ENCODE measurements at places on chromosomes 11 and 22.
A peak's percentile ranks its signal among the peaks of the same experiment; 100 is the strongest.

- DNase-seq = no peak
Observed at GRCh38 chr11:28343304-28344233, 235.4 kb downstream of the METTL15 start.

DNA sequence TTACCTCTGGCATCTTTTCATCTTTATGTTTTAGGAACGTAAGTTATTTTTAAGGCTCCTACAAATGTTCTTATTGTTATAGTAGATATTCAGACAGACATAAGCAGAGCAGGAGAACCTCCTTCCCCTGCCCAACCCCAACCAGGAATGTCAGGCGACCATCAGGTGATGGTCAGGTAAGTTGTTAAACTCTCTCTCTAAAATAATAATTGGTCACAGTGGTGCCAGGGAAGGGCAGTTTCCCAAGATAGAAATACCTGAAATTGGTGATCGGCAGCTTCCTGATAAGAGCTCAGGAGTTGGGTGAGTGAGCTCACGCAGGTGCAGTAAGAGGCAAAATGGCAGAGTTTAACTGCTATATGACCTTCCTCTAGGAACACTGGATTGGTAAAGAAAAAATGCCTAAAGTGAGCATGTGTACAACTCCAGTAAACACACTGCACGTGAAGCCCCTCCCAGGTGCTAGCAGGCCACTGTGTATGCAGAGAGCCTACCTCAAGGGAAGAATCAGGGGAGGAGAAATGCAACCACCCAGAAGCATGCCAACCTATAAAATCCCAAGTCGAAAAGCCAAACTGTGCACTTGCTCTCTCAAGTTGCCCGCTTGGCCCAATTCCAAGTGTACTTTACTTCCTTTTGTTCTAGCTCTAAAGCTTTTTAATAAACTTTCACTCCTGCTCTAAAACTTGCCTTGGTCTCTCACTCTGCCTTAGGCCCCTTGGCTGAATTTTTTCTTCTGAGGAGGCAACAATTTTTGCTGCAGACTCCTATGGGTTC, 273.9 kb downstream of the SBF2 start:
- DNase-seq = no peak

GRCh38 chr22:48489551-48490499, 1337.8 kb downstream of the BRD1 start:
- DNase-seq = no peak

- no peak for DNase-seq
Observed at GRCh38 chr22:19517919-19518611, 6.1 kb downstream of the CLDN5 start.

- peak; percentile 81 for DNase-seq
Observed at GRCh38 chr22:38272373-38273134, at the start of gene TMEM184B. TSS of gene TMEM184B (minus strand) at chr22:38273010. CDS start at chr22:38247961, 25,049 bp downstream.

DNA sequence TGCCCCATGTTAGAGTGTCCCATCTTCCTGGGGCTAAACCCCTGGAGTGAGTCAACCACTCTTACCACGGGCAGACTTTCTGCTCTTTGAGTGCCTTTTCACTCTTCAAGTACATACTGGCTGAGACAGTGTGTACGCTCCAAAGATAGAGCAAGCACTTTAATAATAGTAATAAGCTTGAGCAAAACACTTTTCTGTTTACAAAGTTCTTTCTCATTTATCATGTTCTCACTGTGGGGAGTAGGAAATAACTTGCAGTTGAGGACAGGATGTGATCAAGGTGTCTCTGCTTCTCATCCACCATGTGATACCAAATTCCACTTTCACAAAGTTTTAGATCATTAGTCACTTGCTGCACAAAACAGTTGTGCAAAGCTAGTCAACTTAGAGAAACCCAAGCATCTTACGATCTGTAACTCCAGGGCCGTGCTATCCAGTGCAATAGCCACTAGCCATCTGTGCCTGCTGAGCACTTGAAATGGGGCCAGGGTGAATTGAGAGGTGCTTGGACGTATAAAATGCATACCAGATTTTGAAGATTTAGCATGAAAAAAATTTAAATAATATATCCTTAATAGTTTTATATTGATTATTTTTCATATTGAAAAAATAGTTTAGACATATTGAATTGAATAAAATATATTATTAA, 135.3 kb downstream of the KIF18A start:
- DNase-seq = no peak

- peak; percentile 77 for DNase-seq
Observed at GRCh38 chr11:66421492-66422205, 814 bp downstream of the NPAS4 start.

DNA sequence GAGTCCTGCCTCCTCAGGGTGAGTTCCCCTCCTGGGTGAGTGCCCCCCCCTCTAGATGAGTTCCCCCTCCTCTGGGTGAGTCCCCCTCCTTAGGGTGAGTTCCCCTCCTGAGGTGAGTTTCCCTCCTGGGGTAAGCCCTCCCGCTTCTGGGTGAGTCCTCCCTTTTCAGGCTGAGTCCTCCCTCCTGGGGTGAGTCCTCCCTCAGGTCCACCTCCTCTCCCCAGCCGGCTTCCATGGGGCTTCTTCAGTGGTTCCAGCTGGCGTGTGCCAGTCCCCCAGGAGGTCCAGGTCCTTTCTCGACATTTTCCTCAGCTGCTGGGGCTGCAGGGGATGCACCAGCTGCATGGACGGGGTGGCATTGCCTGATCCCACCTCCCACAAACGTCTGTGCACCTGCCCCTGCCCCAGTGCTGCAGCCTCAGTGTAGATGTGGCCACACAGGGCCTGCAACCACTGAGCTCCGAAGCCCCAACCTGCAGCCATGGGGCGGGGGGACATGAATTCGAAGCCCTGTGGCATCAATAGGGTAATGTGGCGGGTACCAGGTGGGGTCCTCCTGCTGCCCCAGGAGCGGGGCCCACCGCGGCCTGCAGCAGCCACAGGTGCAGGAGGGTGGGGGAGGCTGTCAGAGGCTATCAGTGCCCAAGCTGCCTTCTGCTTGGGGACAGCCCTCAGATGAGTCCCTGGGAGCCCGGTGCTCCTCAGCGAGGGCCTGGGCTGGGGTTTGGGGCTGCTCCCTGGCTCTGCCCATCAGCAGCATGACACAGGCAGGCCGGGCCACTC, 101.3 kb upstream of the FGF3 start:
- no peak for DNase-seq

DNA sequence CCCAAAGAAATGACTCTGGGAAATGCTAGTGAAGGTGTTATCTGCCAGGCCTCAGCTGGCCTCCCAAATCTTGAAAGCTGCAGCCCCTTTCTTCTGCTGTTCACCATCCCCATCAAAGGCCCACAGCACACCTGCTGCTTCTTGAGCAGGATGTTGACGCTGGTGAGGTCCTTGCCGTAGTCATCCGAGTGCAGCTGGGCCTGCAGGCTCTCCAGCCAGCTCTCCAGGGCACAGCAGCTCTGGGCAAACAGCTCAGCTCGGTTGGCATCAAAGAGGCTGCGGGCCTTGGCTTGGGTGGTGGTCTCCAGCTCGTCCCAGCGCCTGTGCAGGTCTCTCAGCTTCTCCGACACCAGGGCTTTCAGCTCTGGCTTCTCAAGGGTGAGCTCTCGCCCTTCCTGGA, 18.5 kb upstream of the RBM4B start:
- no peak for DNase-seq

DNA sequence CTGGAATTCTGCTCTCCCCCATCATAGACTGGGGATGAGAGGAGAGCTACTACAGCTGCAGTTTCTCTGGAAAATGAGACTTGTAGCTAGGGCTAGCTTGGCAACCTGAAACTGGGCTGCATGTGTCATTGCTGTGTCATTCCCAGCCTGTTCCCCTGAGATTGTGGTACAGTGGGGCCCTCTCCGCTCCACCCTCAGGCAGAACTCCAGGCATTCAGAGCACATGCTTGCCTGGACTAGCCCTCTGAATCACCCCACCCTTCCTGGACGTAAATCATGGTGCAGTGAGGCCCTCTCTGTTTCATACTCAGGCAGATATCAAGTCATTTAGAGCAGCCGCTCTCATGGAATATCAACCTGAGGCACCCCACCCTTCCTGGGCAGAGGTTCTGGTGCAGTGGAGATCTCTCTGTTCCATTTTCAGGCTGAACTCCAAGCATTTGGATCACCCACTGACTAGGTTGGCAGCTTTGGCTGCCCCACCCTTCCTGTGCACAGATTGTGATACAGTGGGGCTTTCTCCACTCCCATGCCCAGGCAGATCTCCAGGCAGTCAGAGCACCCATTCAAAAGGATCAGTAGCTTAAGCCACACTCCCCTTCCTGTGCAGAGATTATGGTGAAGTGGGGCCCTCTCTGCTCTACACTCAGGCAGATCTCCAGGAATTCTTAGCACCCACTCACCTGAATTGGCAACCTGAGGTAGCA, 274.4 kb downstream of the C11orf87 start:
- no peak for DNase-seq

GRCh38 chr11:4464216-4465159, 15.4 kb downstream of the OR52K2 start:
- DNase-seq = no peak

DNA sequence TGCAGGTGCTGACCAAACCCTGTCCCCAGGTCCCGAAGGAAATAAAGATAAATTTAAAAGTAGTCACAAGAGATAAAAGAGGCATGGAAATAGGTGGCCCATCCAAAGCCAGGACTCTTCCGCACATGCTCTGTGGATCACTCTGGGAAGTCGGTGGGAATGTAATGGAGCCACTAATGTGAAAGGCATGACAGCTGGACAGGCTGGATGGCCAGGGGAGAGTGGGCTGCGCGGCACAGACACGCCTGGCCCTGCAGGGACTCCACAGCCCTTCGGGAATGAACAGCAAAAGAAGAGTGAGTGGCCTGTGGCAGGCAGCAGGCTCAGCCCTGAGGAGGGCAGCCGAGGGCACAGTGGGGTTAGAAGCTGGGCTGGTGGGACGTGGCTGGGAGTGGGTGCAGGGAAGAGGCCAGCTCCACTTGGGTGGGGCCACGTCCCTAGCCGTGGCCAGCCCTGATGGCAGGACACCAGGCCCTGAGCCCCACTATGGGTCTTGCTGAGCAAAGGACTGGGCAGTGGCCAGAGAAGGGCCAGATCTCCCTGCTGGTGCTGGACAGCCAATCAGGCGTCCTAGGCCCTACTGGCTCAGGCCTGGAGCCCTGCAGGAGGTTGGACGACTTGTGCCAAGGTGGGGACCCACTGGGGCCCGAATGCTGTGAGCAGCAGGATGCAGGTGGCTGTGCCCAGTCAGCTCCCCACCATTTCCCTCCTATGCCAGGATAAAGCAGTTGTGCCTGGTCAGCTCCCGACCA, 31.3 kb upstream of the GNB1L start:
- no peak for DNase-seq

- DNase-seq = no peak
Observed at GRCh38 chr22:50049299-50050195, 8.6 kb downstream of the TTLL8 start.

- no peak for DNase-seq
Observed at GRCh38 chr11:65617136-65617850, 1.7 kb downstream of the PCNX3 start.

GRCh38 chr22:17131686-17132085, 10.5 kb upstream of the TMEM121B start:
- DNase-seq = no peak

- DNase-seq = no peak
Observed at GRCh38 chr22:37771081-37771480, 36.7 kb upstream of the GCAT start.

DNA sequence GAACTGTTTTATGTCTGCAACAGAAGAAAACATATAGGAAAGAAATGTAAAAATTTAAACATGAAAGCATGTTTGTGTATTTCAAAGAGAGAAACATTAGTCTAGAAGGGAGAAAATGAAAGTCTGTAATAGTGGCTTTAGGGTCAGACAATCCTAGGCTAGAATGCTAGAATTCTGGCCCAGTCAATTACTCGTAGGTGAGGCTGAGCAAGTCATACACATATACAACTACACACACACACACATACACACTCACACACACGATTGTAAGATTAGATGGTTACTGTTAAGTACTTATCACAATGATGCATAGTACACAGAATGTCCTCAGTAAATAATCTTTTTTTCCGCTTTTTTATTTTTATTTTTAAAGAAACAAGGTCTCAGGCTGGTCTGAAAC, 37.7 kb upstream of the PCF11 start:
- DNase-seq = no peak

DNA sequence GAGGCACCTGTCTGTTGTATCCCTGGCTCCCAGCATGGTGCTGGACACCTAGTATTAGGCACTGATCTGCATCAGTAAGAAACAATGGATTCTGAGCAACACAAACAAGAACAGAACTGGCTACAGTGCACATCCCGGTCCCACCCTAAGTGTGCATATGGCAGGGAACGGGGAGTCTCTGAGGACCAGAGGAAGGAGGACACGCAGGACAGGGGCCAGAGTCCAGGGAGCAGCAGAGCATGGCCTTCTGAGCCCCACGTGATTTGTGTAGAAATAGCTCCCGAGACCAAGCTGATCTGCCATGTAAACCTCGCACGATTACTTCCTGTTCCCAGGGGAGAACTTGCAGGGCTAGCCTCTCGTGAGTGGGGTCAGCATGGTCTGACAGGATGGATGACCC, 12.7 kb upstream of the SNX32 start:
- DNase-seq = no peak

GRCh38 chr11:61340979-61341378, 8.0 kb downstream of the TKFC start:
- DNase-seq = no peak

DNA sequence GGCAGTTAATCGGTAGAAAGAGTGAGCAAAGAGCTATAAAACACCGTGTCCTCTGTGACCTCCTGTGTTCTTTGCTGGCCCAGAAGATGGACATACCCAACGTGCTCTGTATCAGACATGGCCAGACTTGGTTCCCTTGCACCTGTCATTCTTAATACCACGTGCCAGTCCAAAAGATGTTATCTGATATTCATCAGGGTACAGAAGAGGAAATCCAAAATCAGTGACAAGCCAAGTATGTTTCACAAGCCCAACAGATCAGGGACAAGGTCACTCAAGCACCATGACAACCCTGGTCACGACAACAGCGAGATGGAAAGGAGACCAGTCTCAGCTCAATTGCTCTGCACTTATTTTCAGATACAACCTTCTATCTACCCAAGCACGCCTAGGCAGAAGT, 3.4 kb downstream of the LRP4 start:
- no peak for DNase-seq

- no peak for DNase-seq
Observed at GRCh38 chr11:127862406-127862805, 725.0 kb downstream of the ETS1 start.

DNA sequence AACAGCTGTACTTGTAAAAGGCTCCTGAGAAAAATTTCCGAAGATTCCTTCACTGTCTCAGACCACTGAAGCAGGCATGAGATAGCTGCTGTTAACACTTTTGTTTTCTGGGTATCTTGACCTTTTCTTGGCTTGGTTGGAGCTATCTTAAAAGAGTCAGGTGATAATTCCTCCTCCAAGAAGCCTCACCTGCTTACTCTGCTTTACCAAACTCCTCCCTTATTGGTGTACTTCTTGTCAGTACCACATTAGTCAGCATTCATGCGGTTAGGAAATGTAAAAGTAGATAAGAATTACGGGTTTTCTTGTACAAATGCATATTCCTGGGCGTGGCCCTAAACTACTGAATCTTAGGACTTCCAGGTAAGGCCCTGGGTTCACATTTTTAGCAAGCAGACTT, 489.8 kb upstream of the LARGE1 start:
- DNase-seq = no peak

GRCh38 chr11:57646194-57646798, 3.4 kb downstream of the YPEL4 start:
- no peak for DNase-seq
